ENCODE measurements at places on chromosomes 3 and 15.

GRCh38 chr15:68590721-68591389 is 12.1 kb downstream of the CORO2B start:
- no peak for DNase-seq

- DNase-seq, result no peak
These were observed 40.9 kb downstream of the GNB4 start for GRCh38 chr3:179410331-179410730.

GRCh38 chr3:99918715-99919114 is 101.1 kb downstream of the CMSS1 start:
- DNase-seq, result no peak

- DNase-seq, result no peak
These were observed 653.6 kb upstream of the CBLB start for GRCh38 chr3:106522397-106522796.

- no peak for DNase-seq
These were observed 321.7 kb upstream of the ROPN1 start for GRCh38 chr3:124313621-124314020.

DNA sequence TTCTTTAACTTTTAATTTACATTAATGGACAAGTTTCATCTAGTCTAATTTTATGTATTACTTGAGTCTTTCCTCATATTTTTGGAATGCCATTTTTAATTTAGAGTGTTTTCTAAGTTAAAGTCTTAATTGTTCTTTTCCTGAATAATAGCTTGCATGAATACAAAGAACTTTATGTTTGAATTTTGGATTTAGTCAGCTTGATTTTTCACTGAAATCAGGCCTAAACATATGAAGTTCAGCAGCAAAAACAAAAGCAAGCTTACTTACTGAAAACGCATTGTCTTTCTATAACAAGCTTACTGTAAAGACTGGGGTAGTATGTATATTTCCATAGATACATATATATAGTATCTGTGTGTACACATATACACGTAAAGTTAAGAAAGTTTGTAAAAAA is 126.0 kb downstream of the ZBTB20 start:
- no peak for DNase-seq

DNA sequence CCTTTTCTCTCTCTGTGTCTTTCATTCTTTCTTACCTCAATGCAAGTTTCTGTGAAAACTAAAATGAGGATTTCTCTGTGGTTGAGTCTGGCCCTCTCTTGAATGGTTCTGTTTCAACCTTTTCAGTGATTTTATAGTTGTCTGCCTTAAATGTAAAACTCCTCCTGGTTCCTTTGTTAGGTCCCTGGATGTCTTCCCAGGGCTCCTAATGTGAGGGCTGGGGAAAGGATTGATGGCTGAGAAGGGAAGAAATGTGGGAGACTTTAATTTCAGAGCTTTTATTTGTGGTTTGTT is 90.6 kb upstream of the GRM7 start:
- no peak for DNase-seq

DNA sequence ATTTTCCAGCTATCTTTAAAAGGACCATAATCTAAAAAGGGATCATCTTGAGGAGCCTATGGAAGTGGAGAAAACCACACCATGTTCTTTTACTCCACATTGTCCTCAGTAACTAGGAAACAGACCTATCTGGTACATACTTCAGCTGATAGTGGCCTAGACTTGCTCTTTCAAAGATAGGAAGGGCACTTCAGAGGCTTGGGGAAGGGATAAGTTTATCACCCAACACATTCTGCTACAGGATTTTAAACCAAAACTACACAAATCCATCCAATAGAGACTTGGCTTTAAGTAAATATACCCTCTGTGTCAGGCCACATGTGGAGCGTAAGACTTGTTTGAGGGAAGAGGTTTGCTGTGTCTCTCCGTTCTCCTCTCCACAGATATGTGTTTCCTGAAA is 35.4 kb downstream of the CP start:
- no peak for DNase-seq

GRCh38 chr3:179811321-179812095 is 158.7 kb downstream of the USP13 start:
- DNase-seq, result no peak

- DNase-seq, result no peak
These were observed 233.3 kb downstream of the RBMS3 start for GRCh38 chr3:29514170-29514569.

DNA sequence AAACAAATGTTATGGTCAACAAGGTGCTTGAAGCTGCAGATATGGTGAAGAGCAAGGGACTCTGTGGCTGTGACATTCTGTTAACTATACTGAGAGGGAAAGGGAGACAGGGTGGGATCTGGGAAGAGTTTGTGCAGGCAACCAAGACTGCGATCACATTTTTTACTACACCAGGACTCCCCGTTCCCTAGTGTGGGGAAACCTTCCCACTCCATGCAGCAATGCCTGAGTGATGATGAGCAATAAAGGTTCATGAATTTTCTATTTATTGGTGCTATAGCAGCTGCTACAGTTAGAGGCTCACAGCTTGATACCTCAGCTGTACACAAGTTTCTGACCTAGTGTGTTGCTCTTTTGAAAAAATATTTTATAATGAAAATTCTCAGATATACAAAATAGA is 160.9 kb upstream of the SGO1 start:
- no peak for DNase-seq

- no peak for DNase-seq
These were observed 95.9 kb upstream of the TNIK start for GRCh38 chr3:171556148-171556547.

GRCh38 chr15:95712785-95713184 is 617.7 kb upstream of the NR2F2 start:
- no peak for DNase-seq

GRCh38 chr15:78880813-78881212 is 8.1 kb downstream of the MORF4L1 start:
- DNase-seq, result no peak

DNA sequence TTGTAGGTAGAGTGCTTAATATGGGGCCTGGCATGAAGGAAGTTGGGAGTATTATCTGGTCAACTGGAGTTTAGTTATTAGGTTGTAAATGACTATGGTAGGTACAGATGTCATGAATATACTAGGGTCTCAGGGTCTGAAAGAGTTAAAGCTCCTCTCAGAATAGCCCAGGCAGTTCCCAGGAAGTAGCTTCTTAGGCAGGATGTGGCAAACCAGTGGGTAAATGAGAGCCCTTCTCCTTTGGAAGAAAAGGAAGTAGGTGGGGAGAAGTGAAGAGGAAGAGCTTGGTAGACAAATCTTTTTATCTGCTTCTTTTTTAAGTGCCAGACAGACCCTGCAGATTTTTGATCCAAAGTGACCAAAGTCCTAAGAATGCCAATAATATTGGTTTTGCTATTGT is 24.5 kb downstream of the MAP2K1 start:
- DNase-seq, result no peak

DNA sequence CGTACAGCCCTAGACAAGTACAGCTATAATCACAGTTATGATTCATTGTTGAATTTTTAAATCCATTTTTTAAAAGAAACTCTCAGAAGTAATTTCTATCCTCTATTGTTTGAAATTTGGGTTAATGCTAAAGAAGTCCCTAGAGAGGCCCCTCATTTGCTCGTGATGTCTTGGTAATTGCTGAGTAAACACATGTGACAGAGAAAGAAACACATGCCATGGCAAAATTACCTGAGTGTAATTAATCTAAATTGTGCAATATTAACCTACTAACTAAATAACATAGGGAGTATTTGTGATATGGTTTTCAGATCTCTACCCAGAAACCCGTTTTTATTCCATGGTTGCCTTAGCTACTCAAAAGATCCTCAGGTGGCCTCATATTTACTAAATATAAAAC is 10.8 kb downstream of the NEK10 start:
- DNase-seq, result no peak

DNA sequence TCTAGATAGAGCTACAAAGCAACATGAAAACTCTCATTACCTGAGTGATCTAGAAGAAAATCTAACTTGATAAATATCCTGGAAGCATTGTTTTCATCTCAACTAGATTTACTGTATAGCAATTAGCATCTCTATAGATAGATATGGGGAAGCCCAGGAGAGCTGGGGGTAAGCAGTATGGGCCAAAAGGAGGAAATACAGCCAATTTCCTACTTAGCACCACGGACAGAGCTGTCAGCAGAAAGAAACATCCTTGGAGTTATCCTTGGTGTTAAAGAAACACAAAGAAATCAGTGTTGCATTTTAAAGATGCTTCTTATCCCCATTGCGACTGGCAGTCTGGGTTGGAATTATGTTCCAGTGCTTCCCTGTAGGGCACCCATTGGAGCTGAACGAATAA is 126.2 kb downstream of the TIGIT start:
- DNase-seq, result no peak

GRCh38 chr3:14096742-14097141 is 27.9 kb downstream of the CHCHD4 start:
- DNase-seq, result no peak

Data from NCI-H187 treated with DMSO at 0.1 percent for 48 hours (cell line).